ENCODE measurements at places on chromosomes 16 and 17.

GRCh38 chr17:73531158-73531557, 113.1 kb downstream of the SDK2 start:
- no peak for DNase-seq

- DNase-seq, result no peak
Observed at GRCh38 chr16:81814751-81815428, 35.8 kb downstream of the PLCG2 start.

DNA sequence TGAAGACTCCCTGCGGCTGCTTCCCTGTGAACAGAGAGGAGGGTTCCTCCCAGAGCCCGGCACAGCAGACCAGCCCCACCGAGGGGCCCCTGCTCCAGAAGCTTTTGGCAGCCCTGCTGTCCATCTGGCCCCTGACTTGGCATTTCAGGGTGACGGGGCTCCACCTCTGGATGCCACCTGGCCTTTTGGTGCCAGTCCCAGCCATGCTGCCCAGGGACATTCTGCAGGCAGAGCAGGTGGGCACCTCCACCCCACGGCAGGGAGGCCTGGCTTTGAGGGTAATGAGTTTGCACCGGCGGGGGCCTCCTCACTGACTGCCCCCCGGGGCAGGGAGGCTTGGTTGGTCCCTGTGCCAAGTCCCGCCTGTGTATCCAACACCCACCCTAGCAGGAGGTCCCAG, 20.3 kb upstream of the ZFPM1 start:
- no peak for DNase-seq

- DNase-seq, result no peak
Observed at GRCh38 chr17:77459018-77459755, 318.4 kb downstream of the SEC14L1 start.

GRCh38 chr16:20744922-20745440, 3.4 kb upstream of the THUMPD1 start:
- no peak for DNase-seq

- no peak for DNase-seq
Observed at GRCh38 chr17:147796-148740, 10.7 kb downstream of the SCGB1C2 start.

DNA sequence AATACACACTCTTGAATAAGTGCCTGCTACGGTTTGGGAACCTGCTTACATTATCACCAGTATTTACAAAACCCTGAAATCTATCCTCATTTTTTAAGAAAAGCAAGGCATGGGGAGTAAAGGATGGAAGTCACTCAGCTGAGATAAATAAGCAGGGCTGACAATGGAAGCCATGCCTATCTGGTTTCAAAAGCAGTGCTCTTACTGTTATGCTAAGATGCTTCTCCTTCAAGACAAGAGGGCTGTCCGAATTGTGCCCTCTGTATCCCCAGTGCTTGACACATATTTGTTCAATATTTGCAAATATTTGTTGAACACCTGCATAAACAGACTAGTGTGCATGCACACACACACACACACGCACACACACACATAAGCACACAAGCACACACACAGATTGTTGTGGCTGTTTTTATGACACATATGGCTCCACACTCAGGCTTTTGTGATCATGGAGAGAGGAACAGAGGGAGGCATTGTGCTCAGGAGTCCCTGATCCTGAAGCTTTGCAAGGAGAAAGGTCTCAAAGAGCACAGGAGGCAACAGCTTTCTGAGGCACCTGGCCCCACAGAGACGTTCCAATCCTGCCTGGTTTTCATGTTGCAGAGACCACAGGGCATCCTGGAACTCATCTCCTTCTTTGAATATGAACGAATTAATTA, 401.6 kb upstream of the CDH11 start:
- DNase-seq, result no peak

DNA sequence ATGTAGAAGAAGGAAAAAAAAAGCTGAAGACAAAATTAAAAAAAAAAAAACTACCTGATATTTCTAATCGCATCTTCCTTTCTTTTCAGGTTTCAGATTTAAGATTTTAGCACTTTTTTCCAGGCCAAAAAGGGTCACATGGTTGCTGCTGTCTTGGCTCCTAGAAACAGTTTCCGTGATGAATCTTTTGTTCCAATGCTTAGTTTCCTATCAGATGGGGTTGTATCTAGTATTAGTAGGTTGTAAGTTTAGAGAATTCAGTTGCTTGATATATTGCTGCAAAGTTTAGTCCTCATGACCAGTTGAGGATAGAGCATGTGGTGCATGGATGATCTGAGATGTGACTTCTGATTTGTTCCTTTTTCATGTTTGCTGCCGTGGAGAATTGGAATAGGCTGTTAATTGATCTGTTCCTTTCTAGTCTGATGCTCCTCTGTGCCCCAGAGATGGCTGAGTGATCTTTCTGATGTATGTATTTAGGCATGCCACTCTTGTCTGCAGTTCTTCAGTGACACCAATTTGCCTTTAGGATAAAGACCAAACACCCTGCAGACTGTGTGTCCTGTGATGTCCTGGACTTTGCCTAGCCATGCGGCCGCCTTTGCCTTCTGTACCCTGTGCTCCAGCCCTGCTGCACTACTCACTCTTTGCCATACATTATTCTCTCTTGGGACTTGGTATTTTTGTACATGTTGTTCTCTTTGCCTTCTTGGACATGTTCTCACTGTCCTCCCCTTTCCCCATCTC, 94.0 kb downstream of the MRTFB start:
- DNase-seq, result no peak

GRCh38 chr16:78551487-78552085, 452.1 kb downstream of the WWOX start:
- no peak for DNase-seq

DNA sequence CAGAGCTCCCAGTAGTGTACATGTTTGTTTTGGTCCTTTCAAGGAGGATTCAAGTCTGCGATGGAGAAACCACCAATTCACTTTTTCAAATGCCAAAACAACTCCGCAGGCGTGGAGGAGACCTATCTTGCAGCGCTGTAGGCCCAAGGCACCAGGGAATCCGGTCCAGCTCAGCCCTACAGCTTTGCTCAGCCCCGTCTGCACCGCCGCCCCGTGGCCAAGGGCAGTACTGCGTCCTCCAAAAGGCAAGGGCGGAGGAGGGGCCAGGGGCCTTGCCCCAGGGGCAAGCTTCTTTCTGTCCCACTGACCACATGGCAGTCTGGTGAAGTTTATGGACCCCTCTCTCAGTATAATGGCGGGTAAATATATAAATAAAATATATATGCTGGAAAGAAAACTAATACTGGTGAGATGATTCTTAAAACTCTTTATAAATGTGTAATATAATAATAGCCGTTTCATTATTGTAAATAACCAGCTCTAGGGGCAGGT, 709 bp upstream of the CD300LG start:
- DNase-seq, result peak; percentile 68

- no peak for DNase-seq
Observed at GRCh38 chr17:69870091-69870530, 204.9 kb upstream of the KCNJ16 start.

- no peak for DNase-seq
Observed at GRCh38 chr16:67516296-67517154, 12.1 kb upstream of the RIPOR1 start.

GRCh38 chr16:73956587-73957494, 339.8 kb upstream of the PSMD7 start:
- DNase-seq, result peak; percentile 10

DNA sequence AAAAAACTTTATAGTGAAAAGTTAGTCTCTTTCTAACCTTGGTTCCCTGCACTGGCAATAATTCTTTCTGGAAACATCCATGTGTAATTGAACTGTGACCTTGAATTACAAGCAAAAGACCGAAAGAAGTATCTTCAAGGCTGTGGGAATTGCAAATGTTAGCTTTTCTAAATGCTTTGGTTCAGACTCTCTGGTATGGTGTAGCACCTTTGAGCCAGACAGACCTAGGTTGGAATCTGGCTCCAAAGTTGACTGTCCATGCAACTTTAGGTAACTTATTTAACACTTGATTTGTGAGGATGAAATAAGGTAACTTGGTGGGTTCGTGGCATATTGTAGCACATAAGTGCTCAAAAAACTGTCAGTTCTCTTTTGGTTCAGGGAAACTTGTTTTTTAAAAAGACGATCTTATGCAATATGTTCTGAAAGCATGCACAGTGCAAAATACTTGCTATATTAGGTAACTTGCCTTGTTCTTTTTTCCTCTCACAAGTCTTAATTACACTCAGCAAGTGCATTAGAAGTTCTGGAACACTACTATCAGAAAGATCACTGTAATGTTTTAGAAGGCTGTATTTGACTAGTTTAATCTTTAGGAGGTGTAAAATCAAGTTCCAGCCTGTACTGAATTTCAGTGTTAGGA, 46.3 kb downstream of the TANGO6 start:
- DNase-seq, result no peak

- no peak for DNase-seq
Observed at GRCh38 chr16:60405286-60405685, 1631.0 kb downstream of the CDH8 start.

GRCh38 chr16:47311738-47312505, 148.9 kb downstream of the ITFG1 start:
- no peak for DNase-seq

- DNase-seq, result peak; percentile 51
Observed at GRCh38 chr16:28186752-28187151, 25.0 kb downstream of the XPO6 start.

- no peak for DNase-seq
Observed at GRCh38 chr16:1175566-1176279, 22.8 kb downstream of the CACNA1H start.

- no peak for DNase-seq
Observed at GRCh38 chr17:57939797-57940196, 15.4 kb downstream of the CUEDC1 start.

- DNase-seq, result no peak
Observed at GRCh38 chr17:40457964-40458791, 14.9 kb downstream of the IGFBP4 start.

Data from CD4-positive, alpha-beta T cell treated with Interleukin-10 for 1 hour (primary cell).